Activated T-cell treated with anti-CD3 and anti-CD28 coated beads, Interleukin-2, amount 50 U/mL, for 1 hour (primary cell): ENCODE measurements at places on chromosomes 1 and 21.

DNA sequence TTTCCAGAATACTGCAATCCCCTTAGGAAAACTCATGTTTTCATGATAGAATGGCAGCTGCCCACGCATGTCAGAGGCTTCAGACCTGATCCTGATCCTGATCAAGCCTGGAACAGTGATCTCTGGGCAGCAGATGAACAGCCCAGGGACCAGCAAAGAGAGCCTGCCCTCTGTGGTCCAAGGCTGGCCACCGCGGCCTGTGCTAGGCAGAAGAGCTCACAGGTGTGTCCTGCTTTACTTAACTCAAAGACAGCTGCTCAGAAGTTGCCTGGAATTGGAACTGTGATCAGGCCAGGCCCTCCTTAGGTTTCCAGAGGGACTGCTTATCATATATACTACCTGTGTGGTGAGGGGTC is 21.2 kb upstream of the BCAR3 start:
- DNase-seq, result no peak

- no peak for DNase-seq
Observed at GRCh38 chr1:225733254-225733653, 44.4 kb upstream of the SRP9 start.

DNA sequence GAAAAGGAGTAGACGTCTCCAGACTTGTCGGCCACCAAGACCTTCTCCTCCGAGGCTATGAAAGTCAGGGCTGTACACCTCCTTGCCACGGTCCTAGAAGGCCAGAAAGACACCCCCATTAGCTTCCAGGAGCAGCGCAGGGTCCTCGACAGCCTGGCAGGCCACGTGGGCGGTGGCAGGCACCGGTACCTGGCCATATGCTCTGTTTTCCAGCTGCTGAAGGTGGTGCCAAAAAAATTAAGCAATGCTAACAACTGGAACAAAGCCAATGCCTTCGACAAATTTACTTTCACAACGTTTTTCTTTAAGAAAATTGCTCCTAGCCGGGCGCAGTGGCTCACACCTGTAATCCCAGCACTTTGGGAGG is 15.9 kb downstream of the WDR4 start:
- DNase-seq, result no peak

GRCh38 chr1:53599481-53599880 is 139.5 kb downstream of the GLIS1 start:
- no peak for DNase-seq

GRCh38 chr1:168279253-168279652 is 1.4 kb upstream of the TBX19 start:
- no peak for DNase-seq

DNA sequence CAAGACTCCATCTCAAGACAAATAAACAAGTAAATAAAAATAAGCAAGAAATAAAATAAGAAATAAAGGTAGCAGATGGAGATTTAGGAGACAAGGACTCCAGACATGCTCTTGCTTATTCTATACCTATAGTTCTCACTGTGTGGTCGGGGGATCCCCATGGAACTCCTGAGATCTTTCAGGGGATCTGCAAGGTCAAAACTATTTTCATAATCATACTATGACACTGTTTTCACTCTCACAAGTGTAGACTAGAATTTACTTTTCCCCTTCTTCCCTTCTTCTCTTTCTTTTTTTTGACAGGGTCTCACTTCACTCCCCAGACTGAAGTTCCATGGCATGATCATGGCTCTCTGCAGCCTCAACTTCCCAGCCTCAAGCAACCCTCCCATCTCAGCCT is 29.8 kb upstream of the NLRP3 start:
- DNase-seq, result no peak

DNA sequence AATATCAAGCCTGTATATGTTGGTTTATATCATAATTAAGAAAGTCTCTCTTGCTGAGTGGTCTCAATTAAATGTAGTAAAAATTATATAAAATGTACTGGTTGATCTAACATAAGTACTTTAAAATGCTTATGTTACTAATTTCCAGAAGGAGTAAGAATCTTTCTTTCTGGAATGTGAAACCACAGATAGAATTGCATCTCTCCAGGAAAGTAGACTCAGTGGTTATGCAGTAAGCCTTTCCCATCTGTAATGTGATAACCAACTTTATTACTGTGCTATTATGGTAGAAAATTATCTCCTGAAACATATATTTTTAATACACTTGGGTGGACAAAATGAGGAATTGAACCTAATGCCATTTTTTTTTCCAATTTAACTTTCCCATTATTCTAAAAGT is 8.9 kb upstream of the RALGPS2 start:
- DNase-seq, result no peak

GRCh38 chr1:55402671-55403464 is 187.7 kb upstream of the USP24 start:
- DNase-seq, result no peak

DNA sequence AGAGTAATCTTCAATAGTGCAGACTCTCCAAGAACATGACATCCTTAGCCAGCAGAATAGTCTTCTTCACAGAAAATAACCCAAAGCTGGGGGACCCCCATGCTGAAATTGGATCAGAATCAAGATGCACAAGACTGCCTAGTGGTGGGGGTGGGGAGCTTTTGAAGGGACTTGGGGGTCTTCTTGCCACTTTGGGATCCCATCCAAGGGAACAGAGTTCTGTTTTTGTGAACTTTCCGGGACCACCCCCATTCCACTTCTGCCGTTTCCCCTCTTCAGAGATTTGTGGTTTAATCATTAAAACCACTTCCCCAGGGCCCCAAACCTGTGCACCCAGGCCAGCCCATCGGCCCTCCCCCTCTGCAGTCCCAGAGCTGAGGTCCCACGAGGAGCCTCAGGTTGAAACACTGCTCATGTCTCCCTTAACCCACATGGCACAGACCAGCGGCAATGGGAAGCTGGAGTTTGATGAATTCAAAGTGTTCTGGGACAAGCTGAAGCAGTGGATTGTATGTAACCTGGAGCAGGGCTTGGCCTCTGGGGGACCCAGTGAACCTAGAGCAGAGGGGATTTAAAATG is 44.9 kb downstream of the CAPN9 start:
- DNase-seq, result no peak

- DNase-seq, result no peak
Observed at GRCh38 chr1:14602136-14602535, 3.7 kb downstream of the KAZN start.

GRCh38 chr1:38685388-38685787 is 174.2 kb downstream of the RRAGC start:
- DNase-seq, result no peak

GRCh38 chr1:2135441-2135841 is 59.1 kb downstream of the FAAP20 start:
- DNase-seq, result no peak

DNA sequence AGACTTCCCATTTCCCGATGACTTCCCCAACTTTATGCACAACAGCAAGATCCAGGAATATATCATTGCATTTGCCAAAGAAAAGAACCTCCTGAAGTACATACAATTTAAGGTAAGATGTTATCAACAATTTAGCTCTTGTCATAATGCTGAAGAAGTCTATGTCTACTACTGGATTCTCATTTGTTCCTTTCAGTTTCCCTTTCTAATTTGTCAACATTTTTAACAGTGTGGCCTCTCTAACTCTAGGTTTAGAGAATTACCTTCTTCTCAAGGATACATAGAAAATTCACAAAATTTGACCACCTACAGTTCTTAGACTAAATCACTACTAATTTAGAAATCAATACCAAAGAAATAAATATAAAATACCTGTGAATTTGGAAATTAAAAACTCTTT is 13.2 kb downstream of the FMO3 start:
- DNase-seq, result no peak

DNA sequence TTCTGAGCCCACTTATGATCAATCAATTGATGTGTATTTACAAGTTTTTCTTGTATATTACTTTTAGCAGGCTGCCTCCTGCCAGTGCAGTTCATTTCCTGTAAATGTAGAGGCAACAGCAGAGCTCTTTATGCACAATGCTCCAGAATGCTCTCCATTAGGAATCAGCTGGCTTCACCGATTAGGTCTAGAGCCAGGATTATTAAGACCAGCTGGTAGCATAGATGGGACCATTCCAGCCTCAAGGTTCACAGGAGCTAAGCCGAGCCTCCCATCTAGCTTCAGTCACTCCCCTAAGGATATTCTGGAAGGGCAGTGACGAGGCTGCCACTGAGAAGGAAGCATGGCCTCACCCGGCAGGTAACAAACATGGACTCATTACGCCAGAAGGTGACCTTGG is 36.8 kb downstream of the DHRS3 start:
- no peak for DNase-seq

- DNase-seq, result no peak
Observed at GRCh38 chr1:101108111-101108500, 82.5 kb upstream of the DPH5 start.

GRCh38 chr1:230537456-230537855 is 104.8 kb upstream of the COG2 start:
- no peak for DNase-seq

DNA sequence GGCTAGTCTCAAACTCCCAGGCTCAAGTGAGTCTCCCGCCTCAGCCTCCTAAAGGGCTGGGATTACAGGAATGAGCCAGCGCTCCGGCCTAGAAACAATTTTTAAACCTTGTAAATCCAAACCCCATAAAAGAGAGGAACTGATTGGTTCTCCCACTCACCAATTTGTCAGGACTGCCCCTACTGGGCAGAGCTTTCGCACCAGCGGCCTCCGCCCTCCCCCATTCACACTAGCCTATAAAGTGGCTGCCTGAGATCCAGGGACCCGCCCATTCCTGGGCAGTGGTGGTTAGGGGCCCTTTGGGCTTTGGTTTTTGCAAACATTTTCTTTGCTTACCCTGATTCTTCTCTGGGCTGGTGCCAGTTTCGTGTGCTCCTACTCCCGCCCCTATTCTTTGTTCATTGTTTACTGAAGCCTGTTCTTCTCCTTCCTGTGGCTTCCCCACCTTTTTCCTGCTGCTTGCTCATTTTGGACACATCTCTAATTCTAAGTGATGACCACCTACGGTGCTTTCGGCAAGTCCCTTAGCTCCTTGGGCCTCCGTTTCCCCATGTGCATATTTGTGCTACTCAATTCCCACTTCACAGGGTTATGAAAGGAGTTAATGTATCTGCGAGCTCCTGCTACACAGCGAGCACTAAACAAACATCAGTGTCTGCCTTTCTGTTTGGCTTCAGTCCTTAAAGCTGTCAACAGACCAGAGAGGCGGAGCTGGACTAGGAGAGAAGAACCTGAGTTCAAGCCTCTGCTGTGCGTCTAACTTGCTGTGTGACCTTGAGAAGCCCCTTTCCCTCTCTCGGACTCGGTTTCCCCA is 39.8 kb upstream of the CLIC4 start:
- no peak for DNase-seq

DNA sequence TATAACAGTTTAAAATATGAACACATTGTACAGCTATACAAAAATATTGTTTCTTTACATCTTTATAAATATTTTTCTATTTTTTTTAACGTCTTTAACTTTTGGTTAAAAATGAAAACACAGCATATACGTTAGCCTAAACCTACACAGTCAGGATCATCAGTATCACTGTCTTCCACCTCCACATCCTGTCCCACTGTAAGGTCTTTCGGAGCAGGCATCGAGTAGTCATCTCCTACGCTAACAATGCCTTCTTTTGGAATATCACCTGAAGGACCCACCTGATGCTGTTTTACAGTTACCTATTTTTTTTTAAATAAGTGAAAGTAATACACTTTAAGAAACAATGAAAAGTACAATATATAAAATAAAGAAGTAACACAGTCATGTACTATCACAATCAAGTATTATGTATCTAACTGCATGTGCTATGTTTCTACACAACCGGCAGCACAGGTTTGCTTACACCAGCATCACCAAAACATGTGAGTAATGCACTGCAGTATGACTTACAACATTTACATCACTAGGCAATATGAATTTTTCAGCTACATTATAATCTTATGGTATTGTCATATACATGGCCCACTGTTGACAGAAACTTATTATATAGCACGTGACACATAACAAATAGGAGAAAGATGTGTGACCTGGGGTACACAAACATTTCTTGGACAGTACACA is 254.4 kb downstream of the AKT3 start:
- DNase-seq, result no peak

- no peak for DNase-seq
Observed at GRCh38 chr1:53286955-53287354, 40.9 kb downstream of the LRP8 start.

GRCh38 chr1:192439373-192440025 is 122.7 kb downstream of the RGS21 start:
- no peak for DNase-seq

- no peak for DNase-seq
Observed at GRCh38 chr1:230029244-230029941, 37.6 kb upstream of the GALNT2 start.

DNA sequence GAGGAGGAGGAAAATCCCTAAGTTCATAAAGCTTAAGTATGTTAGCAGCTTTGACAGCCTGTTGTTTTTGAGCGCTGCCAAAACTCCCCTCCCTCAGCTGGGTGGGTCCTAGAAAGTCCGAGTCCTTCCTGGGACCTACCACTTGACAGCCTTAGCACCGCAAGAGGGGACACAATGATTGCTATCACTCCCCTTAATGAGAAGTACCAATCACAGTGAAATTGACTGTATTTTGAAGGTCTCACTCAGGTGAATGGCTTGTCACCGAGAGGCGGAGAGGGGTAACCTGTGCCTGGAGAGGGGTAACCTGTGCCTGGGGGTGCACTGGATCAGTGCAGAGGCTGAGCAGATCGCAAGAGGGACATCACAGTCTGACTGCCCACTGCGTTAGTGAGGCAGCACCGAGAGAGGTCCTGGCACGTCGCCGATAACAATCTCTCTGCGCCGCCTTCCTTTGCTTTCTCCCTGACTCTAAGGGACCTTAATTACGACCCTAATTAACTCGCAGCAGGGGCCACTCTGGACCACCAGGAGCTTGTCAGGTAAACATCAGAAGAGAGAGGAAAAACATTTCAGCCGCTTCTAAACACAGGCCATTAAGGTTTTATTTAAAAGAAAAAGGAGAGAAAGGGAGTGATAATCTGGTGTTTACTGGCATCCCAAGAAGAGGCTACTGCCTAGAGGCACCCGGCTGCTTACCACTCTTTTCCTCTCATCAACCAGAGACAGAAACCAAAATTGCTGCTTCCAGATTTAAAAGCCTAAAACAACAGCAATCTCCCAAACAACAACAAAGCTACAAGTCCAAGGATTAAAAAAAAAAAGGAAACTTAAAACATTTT is 25.7 kb upstream of the KCNK1 start:
- no peak for DNase-seq

DNA sequence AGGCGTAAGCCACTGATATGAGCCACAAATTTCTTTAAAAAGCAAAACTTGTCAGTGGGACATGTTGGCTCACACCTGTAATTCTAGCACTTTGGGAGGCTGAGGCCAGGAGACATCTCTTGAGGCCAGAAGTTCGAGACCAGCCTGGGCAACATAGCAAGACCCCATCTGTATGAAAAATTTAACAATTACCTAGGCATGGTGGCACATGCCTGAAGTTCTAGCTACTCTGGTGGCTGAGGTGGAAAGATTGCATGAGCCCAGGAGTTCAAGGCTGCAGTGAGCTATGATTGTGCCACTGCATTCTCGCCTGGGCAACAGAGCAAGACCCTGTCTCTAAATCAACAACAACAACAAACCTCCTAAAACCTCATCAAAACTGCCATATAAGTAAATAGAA is 147.6 kb upstream of the BARHL2 start:
- DNase-seq, result no peak
